ENCODE measurements at places on chromosomes 6 and 20.

DNA sequence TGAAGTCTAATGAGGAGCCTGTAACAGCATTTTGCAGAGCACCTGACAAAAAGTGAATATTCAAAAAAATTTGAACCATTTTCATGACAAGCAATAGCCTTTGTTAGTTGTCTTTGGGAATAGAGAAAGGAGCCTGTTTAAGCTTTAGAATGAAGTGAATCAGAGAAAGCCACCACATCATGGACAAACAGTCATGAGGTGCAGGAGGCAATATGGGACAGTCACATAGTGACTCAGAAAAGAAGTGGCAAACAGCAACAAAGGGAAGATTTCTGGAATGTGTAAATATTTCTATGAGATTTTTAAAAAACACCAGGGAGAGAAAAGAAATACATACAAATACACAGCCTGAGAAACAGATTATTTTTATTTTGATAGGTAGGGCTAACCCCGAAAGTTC, 6.6 kb downstream of the KLHL31 start:
- no peak for DNase-seq

DNA sequence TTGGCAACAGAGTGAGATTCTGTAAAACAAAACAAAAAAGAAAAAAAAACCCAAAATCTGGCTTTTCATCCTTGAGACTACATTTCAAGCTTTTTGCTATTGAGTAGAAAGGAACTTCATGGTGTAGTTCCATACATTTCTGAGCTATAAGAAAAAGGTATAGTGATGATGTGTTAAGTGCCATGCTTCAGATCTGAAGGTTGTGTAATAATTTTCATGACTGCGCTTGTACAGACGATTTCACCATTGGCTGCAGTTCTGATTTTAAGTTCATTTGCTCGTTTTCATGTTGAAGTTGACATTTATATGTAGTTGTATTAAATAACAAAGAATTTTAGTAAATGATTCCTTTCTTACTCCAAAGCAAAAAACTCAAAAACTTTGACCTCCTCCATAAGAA, 247.6 kb downstream of the ARID1B start:
- DNase-seq = no peak

DNA sequence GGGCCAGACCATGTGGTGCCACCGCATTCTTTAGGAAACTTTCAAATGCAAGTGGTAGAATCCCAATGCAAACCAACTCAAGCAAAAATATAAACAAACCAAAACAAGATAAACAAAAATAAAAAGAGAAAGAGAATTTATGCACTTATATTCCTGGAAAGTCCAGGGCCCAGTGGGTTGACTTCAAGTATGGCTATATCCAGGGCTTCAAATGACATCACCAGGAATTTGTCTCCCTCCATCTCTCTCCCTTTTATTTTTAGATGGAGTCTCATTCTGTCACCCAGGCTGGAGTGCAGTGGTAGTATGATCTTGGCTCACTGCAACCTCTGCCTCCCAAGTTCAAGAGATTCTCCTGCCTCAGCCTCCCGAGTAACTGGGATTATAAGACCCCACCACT, 56.1 kb upstream of the PNRC1 start:
- DNase-seq = no peak

DNA sequence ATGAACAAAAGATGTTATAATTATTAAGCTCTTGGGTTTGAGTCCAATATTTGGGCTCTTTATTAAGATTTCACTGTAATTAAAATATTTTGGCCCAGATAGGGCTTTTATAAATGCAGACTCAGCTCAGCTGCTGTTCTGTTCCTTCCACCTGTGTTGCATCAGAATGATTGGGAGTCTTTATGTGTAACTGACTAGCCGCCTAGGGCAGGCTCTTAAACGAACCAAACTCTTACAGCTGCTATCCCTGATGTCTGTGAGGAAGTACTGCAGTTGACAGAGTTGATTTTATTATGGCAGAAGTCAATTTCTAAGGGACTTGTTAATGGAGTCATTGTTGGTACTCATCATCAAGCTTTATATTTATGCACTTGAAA, 144.7 kb downstream of the MYO6 start:
- no peak for DNase-seq

DNA sequence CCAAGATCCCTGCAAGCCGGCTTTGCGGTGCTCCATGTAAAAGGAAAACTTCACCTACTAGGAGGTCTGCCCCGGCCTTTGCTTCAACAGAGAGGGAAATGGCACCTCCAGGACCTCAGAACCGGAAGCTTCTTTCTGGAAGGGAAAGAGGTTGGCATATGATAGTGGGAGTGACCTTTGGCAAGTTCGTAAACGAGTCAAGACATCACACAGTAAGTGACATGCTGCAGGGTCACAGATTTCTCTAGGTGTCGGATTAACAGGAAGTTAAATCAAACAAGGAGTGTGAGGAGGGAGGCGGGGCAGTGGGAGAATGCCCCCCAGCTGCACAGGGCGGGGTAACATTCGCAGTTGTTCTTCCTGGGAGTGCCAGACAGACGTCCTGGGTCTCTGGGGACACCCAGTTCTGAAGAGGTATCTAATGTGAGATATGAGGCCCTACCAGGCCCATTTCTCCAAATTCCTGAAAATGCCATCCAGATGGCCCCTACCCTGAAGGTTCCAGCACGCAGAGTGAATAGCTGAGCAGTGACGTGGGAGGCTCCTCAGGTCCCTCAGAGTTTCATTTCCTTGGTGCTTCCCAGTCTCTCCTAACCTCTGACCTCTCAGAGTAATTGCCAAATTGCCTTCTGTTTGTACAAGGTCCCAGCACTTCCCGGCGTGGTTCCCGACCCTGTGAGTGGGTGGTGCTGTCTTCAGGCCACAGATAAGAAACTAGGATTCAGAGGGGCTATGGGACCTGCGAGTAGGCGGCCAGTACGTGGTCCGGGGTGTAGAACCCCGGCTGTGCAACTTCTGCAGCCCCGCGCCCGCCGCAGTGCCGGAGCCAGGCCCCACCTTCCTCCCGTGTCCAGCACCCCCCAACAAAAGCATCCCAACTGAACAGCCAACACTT, 1.9 kb downstream of the RRBP1 start:
- peak; percentile 40 for DNase-seq

- peak; percentile 100 for DNase-seq
These were observed 72.4 kb upstream of the BACH2 start for GRCh38 chr6:90369024-90369519.

DNA sequence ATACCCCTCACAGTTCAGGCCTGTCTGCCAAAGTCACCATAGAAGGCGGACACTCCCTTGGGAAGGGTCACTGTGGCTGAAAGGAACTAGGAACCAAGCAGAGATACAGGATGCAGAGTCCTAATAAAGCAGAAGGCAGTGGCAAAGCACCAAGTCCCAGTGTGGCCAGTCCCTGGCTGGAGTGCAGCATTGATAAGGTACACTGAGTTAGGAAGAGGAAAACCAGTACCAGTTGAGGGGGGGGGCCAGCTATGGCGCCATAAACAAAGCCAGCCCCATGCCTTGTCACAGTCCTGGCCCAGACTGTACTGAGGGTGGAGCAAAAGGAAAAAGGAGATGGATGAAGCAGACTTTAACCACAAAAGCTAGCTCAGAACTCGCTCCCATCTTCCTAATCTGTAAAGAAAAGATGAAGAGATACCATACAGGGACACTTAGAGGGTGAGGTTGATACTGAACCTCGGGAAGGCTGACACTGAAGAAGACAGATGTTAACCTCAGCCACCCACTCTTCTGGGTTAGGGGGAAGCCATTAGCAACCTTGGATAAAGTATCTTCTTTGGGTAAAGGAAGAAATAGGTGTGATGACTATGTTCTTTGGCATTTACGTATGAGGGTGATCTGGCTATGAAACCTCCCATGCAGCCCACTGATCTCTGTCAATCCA, 7.8 kb downstream of the ABHD12 start:
- no peak for DNase-seq
